GM12892 (cell line): ENCODE measurements at places on chromosomes 11 and 22.

GRCh38 chr11:73945396-73945795, 5.4 kb upstream of the DNAJB13 start:
- no peak for DNase-seq

GRCh38 chr22:32205974-32206773, 1.3 kb upstream of the RFPL2 start:
- DNase-seq: no peak

DNA sequence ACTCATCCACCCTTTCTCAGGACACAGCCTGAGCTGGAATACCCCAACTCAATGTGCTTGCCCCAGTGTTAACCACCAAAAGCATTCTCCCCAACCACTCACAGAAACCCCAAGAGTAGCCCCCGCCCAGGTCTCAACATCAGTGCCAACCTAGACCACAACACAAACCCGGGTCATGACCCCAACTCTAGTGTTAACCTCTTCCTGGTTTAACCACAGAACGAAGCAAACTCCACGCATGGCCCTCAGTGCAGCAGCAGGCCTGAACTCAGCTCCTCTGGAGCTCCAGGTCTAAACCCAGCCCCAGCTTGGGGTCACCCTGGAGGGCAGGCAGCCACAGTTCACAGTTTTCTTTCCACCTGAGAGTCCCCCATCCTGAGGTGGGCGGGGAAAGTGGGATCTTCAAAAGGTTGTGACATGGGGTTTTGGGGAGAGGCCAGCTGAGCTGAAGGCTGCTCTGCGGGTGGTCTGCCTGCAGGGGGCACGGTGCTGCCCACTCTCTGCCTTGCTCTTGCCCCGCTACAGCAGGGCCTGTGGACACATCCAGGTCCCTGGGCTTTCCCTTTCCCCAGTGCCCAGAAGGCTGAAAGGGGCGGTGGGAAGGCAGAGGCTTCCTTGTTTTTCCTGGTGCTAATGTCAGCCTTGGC, 37.9 kb downstream of the NECTIN1 start:
- DNase-seq: no peak

GRCh38 chr11:96990914-96991313, 601.1 kb downstream of the JRKL start:
- DNase-seq: no peak

DNA sequence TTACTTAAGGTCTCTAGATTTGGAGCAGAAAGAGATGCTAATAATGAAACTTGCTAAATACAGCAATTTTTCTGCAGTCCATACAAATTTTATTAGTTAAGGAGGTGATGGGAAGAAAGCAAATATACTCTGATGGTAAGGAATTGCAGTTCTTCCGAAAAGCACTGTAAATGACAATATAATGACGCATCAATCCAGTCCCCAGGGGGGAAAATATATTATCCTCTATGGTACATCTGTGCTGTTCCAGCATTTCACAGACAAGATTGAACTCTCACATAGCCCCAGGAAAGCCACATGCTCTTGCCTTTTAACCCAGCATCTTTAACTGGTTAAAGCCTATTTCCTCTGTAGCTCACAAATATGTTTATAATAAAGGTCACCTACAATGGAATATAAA, 416.6 kb upstream of the CCDC90B start:
- no peak for DNase-seq

- DNase-seq: no peak
Measured at GRCh38 chr11:124801014-124801413, 808 bp upstream of the MSANTD2 start.
